ENCODE measurements at places on chromosomes 5 and 9.

GRCh38 chr9:74336161-74336560 lies 161.0 kb upstream of the RORB start:
- no peak for DNase-seq

- DNase-seq: no peak
Measured at GRCh38 chr5:151643388-151643787, 43.3 kb downstream of the SPARC start.

- DNase-seq: no peak
Measured at GRCh38 chr9:137648396-137648795, 29.6 kb downstream of the EHMT1 start.

DNA sequence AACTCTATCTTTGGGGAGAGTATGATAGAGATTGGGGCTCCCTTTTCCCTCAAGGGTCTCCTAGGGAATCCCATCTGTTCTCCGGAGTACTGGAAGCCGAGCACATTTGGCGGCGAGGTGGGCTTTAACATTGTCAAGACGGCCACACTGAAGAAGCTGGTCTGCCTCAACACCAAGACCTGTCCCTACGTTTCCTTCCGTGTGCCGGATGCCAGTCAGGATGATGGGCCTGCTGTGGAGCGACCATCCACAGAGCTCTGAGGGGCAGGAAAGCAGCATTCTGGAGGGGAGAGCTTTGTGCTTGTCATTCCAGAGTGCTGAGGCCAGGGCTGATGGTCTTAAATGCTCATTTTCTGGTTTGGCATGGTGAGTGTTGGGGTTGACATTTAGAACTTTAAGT lies 21.5 kb downstream of the PTGS1 start:
- DNase-seq: no peak

DNA sequence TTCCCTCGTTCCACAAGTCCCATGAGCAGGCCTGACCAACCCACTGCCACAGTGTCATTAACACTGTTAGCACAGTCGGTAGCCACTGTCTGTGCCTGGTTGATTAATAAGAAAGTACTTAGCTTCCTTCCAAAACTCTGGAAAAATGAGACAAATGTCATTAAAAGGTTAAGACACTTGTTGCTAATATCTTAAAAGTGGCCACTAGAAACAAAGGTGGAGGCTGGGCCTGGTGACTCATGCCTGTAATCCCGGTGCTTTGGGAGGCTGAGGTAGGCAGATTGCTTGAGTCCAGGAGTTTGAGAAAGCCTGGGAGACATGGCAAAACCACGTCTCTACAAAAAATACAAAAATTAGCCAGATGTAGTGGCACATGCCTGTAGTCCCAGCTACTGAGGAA lies 194.0 kb downstream of the PDZD2 start:
- no peak for DNase-seq

- DNase-seq: no peak
Measured at GRCh38 chr9:5720151-5720550, 91.2 kb downstream of the RIC1 start.

GRCh38 chr5:102666164-102666946 lies 88.8 kb upstream of the PAM start:
- peak; percentile 70 for DNase-seq

DNA sequence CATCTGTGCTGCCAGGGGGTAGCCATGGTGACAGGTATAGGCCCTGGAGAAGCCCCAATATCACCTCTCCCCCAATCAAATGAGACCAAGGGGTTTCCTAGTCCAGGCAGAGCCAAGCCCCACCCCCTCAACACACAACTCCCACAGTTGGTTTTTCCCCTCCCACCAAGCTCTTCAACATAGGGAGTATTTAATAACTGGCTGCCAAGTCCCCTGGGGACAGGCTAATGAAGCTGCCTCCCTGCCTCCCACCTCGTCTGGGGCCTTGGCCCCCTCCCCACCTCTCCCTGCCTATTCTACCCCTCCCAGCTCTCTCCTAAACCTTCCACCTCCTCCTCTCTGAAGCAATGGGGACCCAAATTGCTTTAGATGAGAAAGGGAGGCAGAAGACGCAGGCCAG lies 23.4 kb downstream of the CPLX2 start:
- no peak for DNase-seq

GRCh38 chr5:76805821-76806505 lies 12.9 kb upstream of the F2RL1 start:
- peak; percentile 79 for DNase-seq

GRCh38 chr5:155773680-155774079 lies 553.3 kb upstream of the SGCD start:
- DNase-seq: no peak

DNA sequence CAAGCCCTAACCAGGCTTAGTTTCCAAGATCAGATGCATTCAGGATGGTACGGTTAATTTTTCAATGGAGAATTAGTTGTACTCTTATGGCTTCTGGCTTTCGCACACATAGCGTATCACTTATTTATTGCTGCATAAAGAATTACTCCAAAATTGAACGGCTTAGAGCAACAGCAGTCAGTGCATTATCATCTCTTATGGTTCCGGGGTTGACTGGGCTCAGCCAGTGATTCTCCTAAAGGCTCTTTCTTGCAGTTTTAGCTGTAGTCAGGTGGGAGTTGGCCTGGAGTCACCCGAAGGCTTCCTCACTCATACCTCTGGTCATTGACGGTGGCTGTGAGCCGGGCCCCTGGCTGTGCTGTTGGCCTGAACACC lies 595 bp upstream of the GRHPR start:
- no peak for DNase-seq

DNA sequence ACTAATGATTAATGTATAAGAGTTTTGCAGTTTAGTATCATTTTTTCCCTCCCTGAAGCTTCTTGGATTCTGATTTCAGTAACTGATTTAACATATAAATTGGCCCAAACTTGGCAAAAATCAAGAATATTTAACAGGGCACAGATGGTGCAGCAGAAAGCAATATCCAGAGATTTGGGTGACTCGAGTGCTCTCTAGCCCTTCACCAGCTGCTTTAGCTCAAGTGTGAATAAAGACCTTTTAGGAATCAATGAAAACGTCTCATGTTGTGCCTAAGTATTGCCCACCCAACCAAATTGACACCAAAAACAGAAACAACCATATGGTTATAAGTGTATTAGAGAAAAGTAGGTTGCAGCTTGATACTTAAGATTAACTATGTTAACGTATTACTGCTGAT lies 933.4 kb upstream of the PTPRD start:
- DNase-seq: no peak

DNA sequence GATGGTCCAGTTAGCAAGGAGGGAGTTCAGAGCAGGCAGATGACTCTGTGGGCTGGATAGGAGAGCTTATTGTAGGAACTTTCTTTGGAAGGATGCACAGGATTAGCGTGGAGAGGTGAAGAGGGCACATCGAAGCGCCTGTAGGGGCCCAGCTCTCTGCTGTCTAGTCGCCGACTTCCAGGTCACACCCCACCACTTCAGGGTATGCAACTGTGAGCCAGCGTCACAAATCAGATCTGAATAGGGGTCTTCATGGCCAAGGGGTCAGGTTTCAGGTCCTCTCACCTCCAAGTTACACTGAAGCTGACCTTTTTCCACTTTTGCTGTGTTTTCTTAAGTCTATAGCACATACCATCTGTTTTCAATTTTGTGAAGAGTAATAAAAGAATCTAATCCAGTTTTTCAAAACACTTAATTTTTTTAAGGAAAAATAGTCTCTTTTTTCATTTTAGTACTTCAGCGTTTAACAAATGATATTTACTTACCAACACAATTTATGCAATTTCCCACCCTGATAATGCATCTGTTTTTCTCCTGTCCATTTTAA lies 364.2 kb upstream of the CLINT1 start:
- DNase-seq: no peak

GRCh38 chr9:110156416-110156815 lies 51.5 kb downstream of the C9orf152 start:
- no peak for DNase-seq

GRCh38 chr9:31847963-31848362 lies 536.5 kb upstream of the ACO1 start:
- DNase-seq: no peak

DNA sequence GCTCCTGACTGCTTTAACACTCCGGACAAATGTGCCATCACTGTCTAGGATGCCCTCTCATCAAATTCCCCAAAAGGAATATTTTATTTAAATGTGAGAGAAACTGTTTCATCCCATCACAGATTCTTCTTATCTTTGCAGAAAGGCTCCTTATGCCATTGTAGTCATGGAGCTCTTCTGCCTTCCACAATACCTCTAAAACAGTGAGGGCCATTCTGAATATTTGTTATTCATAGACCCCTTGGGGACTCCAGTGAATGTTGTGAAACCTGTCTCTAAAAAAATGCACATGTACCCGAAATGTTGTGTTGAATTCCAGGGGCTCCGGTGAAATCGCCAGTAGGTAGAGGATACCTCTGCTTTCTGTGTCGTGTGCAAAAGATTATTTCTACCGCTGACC lies 176.9 kb downstream of the RORB start:
- no peak for DNase-seq

DNA sequence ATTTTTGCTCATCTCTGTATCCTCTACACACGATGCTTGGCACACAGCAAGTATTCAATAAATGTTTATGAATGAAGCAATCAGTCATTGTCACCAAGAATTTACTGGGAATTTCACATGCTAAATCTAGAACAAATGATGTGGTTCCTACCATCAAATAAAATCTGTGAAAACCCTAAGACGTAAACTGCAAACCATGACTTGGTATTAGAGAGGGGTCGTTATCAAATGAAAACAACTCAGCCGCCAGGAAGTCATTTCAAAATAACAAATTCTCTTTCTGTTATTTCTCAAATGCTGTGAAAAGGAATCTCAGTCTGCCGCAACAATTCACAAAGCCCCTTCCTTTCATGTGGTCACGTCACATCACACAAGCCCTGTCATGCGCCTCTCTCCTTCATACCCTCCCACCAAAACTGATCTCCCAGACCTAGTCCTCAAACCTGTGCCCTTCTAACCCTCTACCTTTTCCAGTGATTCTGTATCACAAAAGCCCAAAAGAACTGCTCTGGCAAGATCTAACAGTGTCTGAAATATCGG lies 173.6 kb downstream of the DEPDC1B start:
- DNase-seq: no peak

DNA sequence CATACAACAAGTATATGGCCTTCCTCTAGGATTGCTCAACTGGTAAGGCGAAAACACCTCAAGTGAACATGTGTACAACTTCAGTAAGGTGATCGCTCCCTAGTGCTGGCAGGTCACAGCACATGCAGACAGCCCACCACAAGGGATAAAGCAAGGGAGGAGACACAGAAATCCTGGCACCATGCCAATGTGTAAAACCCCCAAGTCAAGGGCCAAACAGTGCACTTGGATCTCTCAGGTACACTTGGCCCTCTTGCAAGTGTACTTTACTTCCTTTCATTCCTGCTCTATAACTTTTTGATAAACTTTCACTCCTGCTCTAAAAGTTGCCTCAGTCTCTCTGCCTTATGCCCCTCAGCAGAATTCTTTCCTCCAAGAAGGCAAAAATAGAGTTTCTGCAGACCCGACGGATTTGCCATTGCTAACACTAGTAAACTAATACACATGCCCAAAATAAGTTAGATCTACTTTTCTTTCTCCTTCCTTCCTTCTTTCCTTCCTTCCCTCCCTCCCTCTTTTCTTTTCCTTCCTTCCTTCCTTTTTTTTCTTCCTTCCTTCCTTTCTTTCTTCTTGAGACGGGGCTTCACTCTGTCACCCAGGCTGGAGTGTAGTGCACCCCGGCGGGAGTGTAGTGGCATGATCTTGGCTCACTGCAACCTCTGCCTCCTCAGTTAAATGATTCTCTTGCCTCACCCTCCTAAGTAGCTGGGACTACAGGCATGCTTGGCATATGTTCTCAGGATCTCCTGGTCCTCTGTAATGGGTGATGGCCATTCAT lies 6.8 kb upstream of the LNPEP start:
- DNase-seq: no peak

DNA sequence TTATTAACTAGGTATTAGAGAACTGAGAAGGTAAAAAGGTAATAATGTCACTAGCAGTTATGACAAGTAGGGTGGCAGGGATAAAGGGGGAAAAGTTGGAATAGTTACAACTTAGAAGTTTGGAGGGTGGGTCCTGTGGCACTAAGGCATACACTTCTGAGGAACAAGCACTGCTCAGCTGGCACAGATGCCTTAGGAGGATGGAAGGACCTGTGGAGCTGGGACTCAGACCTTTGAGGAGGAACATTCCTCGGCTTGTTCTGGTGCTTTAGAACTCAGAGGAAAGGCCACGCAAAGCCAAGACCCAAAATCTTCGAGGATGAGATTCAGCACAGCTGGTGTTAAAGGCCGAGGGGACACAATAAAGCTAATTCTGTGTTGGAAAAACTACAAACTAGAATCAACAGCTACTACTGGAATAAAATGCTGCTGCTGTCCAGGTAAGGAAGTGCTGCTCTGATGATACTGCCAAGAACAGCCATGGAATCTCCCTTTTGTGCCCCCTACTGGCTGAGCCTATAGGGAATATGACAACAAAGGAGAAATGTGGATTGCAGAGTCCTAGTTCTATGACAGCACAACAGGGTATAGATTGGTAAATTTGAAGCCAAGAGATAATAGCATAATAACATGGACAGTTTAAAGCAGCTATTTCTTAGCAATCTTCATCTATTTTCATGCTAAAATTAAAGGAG lies 126.7 kb downstream of the SLC25A46 start:
- no peak for DNase-seq

DNA sequence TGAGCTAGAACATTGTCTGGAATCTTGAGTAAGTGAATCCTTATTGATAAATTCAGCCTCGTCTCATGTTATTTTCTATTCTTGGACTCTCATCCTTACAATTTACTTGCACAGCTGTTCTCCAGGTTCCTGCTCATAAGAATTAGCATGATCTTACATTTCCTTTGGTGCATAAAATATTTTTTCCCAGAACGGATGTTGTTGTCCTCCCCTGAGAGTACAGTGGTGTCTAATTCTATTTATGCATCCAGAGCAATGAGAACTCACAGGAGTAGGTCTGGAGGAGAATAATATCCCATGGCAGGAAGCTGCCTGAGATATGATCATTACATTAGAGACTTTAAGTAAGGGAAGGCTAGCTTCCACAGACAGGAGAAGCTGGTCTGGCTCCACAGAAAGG lies 178.4 kb upstream of the MAST4 start:
- no peak for DNase-seq

- no peak for DNase-seq
Measured at GRCh38 chr5:43643327-43643726, 40.3 kb downstream of the NNT start.

DNA sequence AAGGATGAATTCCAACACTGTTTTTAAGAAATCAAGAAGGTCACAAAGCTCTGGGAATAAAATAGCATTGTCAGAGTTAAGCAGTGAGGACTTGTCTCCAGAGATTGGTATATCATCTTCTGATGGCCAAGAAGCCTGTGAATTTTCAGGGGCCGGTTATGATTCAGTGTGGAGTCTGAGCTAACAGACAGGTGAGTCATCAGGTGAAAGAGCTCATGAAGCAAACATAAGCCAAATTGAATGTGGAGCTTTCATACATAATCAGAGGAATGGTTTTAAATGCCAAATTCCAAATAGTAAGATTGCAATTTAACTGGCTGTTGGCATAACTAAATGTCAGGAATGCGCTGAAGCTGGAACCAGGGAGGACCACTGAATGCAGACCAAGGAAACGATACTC lies 494.2 kb downstream of the MTRR start:
- DNase-seq: peak; percentile 37

- no peak for DNase-seq
Measured at GRCh38 chr9:125156551-125156950, 13.2 kb upstream of the SCAI start.

Measured in retinal pigment epithelial cell (primary cell).